ENCODE measurements at places on chromosomes 13 and 19.

DNA sequence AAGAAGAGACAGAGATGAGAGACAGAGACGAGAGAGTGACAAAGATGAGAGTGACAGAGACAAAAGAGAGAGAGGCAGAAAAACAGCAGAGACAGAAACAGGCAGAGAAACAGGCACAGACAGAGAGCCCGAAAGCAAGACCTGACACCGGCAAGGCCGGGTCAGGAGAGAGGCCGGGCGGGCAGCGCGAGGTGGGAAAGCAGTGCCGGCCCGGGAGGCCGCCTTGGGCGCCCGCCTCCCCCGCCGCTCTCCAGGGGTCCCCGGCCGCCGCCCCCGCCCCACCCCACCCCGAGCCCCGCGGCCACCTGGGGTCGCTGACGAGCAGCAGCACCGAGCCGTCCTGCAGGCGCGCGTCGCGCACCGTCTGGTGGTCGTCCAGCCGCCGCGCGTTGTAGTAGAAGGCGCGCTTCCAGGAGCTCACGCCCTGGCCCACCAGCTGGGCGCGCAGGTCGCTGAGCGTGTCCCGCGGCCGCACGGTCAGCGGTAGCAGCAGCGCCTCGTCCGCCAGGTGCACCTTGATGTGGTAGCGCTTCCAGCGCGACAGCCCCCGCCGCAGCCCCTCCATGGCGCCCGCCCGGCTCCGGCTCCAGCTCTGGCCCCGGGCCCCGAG, at the start of gene TINCR:
Gene TINCR, minus strand, starts transcription at position 594 of the 610 bp plus-strand sequence.
- DNase-seq: no peak

DNA sequence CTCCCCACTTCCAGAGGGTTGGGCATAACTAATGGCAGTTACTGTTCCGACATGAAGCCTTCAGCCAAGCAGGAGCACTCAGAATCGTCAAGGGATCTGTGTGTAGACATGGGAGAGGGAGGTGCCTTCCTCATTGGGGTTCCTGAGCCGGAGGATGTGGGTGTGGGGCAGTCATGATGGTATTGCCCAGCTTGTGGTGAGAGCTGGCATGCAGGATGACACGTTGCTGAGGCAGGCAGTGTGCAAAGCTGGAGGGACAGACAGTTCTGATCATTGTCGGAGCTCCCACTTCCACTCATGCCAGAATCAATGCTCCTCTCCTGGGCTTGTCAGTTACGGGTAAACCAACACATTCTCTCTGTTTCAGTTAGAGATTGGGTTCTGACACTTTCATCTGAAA, 83.9 kb upstream of the TSC22D1 start:
- no peak for DNase-seq

DNA sequence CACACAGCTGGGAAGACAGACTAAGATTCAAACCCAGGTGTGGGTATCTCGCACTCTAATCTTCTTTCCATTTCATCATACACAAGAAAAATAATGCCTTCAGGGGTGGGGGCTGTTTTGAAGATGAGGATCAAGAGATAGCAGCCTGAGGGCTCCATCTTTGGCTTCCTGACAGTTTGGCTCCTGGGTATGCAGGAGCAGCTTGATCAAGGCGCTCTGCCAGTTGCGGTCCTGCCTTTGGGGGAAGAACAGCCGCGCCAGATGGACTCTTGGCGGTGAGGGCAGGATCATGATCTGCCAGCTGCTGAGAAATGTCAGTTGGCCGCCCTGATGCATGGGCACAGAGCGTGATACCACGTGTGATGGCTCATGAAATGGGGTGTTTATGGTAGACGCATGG, 119.1 kb downstream of the IER2 start:
- DNase-seq: peak; percentile 49

- DNase-seq: no peak
Measured at GRCh38 chr13:114136576-114136975, 4.2 kb upstream of the RASA3 start.

GRCh38 chr19:36047835-36048234, 6.2 kb downstream of the THAP8 start:
- no peak for DNase-seq

- DNase-seq: no peak
Measured at GRCh38 chr13:70394031-70394548, 285.8 kb upstream of the KLHL1 start.

GRCh38 chr13:109158383-109158782, 529.0 kb downstream of the MYO16 start:
- no peak for DNase-seq

- DNase-seq: no peak
Measured at GRCh38 chr19:1453525-1454364, 3.8 kb downstream of the APC2 start.

DNA sequence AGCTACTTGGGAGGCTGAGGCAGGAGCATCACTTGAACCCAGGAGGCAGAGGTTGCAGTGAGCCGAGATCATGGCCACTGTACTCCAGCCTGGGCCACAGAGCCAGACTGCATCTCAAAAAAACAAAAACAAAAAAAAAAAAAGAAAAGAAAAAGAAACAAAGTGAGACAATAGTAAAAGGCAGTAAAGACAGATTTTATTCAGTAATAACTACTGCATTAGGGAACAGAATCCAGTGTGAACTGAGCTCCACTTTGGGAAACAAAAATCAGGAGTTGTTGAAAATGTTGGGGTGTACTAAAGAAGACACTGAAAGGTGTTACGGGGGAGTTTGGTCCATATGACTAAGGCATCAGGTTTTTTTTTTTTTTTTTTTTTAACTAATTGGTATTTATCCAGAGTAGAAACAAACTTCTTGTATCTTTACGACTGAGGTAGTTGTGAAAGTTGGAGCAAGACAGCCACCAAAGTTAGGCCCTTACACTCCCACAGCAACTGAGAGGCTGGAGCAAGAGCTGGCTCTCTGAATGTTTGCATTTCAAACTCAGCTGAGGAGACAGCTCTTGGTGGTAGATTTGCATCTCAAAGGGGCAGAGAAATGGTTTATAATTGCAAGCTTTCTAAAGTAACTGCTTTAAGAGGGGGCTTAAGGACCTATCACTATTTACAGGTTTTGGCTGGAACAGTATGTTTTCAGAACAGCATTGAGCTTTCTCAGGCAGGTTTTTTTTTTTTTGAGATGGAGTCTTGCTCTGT, 24.2 kb downstream of the ZNF607 start:
- no peak for DNase-seq

DNA sequence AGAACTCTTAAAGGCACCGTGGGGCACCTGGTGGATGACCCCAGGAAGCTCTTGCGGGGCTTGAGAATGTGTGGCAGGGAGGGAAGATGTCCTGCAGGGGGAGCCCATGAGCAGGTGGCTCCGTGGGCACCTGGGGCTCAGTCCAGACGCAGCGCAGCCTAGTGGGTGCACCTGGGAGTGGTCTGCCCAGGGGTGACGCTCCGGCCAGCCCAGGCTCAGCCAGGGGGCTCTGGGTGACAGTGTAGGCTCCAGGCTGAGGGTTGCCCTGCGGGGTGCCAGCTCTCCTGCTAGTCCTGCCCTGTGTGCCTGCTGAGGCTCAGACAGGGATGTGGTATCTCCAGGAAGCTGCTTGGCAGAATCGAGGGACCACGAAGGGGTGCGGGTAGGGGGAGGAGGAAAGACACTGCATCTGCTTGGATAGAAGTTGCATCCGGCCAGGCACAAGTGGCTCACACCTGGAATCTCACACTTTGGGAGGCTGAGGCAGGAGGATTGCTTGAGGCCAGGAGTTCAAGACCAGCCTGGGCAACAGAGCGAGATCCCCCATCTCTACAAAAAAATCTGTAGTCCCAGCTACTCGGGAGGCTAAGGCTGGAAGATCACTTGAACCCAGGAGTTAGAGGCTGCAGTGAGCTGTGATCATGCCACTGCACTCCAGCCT, 15.0 kb upstream of the PGLS start:
- DNase-seq: peak; percentile 51

GRCh38 chr19:11673608-11674041, 65.1 kb downstream of the ZNF823 start:
- DNase-seq: no peak

GRCh38 chr19:566403-566802, 6.0 kb upstream of the BSG start:
- DNase-seq: no peak

- no peak for DNase-seq
Measured at GRCh38 chr19:10884274-10884673, 12.9 kb downstream of the CARM1 start.

All from NCI-H1694 treated with DMSO at 0.1 percent for 48 hours (cell line).